ENCODE measurements at places on chromosomes 5 and 9.

- peak; percentile 85 for DNase-seq
Observed at GRCh38 chr9:130461218-130461630, 16.5 kb downstream of the ASS1 start.

GRCh38 chr5:67166460-67167285 is 29.9 kb downstream of the CD180 start:
- peak; percentile 78 for DNase-seq

- no peak for DNase-seq
Observed at GRCh38 chr5:157748760-157749461, 5.4 kb downstream of the LSM11 start.

DNA sequence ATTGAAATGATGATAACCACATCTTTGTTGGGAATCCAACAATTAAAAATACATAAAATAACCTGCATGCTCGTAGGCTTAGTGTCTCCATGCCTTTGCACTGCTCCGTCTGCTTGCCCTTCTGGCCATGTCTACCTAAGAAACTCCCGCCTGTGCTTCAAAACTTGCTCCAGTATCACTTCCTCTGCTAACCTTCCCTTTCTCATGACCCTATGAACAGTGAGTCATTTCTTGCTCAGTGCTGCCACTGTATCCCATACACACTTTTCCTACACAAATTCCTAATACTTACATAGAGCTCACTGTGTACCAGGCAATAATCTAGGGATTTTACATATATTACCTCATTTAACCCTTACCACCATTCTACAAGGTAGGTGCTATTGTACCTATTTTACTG is 33.5 kb downstream of the TMEM245 start:
- no peak for DNase-seq

DNA sequence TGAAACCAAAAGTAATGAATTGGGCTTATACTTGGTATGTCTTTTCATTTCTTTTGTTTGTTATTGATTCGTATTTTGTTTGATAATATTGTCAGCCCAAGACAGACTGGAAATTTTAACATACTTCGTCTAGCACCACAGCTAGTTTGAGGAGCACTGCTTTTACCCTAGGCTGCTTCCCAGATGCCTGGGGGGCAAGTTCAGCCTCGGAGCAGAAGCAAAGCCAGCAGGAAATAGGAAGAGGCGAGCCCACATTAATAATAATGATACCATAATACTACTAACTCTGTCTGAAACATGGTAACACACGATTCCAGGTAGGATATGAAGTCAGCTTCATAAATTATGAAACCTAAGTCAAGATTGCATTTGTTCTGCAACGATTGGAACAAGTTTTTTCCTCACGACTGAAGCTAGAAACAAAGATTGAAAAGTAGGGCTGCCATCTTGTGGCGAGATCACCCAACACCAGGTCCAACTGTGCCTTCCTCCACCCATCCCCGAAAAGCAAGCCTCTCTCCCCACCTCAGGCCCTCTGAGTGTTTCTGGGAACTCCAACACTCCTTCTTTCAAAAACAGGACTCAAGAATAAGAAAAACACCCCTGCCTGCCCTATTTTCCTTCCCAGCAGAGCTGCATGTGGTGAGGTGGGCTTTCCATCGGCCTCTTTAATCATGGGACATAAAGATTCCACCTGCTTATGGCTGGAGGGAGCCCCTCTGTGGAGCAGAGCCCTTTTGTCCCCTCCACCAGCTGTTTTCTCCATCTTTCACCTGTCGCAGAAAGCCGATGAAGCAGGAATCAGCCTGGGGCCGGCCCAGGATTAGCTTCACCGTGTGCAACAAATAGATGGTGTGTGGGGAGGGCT is 236.4 kb downstream of the CAAP1 start:
- DNase-seq, result no peak

DNA sequence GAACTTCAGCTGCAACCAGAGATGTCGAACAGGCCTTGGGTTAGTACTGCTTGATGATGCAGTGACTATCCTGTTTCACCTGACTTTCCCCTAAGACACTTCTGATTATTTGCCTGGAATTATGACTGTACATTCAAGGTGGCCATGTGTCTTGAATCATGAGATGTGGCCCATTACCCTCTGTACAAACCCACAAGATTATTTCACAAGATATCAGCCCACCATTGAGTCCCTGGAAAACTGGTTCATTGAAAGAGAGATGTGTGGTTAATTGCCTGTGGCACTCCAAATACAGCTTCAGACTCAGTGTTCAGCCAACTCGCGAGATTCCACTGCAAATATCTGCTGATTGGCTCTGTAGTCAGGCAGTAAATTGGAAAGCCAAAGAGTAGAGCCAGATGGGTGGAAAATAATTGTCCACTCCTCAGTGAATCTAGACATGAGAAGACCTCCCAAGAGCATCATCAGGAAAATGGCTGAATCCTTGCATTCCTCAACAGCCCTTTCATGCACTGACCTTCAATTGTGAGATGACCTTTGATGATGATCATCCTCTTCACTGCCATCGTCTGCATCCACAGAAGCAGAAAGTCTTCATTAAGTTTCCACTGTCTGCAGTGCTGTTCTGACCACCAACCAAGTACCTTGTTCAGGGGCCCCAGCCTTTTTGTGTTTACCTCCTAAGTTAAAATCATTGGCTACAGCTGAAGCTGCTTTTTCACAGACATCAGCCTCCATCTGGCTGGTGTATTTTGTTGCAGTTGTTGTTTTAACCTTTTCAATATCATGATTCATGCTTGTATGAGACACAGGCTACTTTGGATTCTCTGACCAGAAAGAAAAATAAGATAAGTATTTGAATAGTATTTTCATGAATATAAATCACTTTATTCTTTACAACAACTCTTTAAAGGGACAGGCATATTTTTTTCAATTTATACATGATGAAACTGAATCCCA is 75.2 kb downstream of the ESM1 start:
- DNase-seq, result no peak

GRCh38 chr9:134286471-134287245 is 39.6 kb upstream of the RXRA start:
- DNase-seq, result no peak

DNA sequence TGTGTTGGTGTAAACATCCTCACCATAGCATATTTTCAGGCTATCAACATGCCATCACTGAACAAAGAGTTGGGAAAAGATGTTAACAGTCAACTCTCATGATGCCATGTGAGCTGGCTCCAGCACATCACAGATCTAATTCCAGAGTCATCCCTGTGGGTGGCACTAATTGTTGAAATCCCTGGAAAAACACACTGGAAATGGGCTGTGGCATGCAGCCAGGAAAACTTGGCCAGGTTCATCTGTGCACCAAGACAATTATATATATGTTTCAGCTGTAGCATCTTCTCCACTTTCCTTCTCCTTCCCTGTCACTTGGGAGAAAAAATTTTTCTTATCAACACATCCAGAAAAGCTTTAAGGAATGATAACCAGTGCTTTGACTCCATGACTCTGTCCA is 313.7 kb downstream of the TRIM32 start:
- no peak for DNase-seq

DNA sequence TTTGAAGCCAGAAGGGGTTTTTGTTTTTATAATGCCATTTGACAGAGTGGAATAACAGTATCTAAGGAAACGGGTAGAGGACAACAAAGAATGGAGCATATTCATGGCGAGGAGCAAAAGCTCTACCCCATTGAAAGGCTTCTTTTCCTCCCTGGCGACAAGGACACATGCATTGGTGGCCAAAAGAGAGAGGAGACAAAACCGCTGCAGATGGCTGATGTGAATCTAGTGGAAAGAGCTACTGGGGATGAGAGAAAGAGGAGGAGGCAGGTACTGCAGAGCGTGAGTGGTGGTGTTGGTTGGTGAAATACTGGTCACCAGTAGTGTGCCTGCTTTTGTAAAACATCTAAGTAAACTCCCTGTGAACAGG is 491 bp downstream of the APC start:
- no peak for DNase-seq

- DNase-seq, result no peak
Observed at GRCh38 chr9:123550012-123550411, 194.0 kb downstream of the CRB2 start.

- no peak for DNase-seq
Observed at GRCh38 chr9:4141296-4141695, 158.6 kb downstream of the GLIS3 start.

DNA sequence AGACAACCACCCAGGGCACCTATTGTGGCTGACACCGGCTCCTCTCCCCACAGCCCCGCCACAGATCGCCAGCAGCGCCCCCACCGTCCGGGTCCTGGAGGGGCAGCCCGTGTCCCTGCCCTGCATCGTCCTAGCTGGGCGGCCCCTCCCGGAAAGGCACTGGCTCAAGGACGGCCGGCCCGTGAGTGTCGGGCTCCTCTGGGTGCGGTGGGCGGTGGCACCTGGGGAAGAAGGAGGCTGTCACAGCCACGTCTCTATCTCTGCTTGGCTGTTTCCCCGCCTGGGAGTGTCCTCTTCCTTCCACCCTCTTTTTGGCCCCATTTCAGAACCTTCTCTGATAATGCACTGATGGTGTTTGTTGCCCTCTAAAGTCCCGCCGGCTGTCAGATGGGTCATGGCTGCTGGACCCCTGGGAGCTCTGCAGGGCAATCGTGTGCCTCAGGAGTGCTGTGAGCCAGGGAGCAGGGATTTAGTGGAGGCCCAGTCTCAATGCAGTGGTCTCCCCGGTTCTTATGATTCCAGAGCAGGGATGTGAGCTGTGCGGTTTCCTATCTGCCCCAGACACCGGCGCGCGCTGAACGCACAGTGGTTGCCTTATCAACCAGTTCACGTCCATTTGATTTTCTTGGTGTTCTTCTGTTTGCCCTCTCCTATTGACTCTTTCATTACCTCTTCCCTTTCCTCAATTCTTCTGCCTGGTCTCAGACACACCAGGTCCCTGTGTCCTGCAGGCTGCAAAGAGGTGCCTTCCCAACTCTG is 55.3 kb downstream of the HMCN2 start:
- no peak for DNase-seq

DNA sequence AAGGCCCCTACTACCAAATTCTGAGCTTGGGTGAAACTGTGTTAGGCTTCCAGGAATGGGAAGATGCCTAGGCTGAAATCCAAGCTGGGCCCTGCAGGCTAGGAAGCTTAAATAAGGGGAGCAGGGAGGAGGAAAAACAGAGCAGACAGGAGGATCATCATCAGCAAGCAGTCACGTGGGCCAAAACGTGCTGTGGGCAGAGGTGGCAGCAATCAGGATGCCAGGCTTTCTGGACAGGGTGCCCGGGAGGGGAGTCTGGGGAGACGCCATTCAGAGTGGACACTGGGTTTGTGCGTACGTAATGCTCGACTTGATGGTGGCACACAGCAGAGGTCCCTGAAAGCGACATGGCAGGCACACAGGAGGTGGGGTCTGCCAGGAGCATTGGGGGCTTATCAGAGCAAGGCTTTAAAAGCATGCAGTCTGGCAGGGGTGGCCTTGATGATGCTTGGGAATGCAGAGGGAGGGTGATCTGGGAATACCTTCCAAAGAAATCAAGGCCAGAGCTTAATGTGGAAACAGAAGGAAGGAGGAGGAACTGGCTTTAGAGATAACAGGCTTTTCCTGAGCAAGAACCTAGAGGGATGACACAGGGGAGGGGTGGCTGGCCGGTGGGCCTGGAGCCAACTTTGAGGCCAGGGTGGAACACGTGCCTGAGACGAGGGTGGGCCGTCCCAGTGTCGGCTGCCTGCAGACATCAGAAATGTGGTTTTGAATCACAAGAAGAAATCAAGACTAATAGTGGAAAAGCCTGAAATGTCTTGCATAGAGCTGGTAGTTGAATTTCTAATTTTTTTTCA is 212.5 kb downstream of the GADD45G start:
- no peak for DNase-seq

GRCh38 chr9:115291841-115292240 is 173.9 kb upstream of the TNC start:
- no peak for DNase-seq

DNA sequence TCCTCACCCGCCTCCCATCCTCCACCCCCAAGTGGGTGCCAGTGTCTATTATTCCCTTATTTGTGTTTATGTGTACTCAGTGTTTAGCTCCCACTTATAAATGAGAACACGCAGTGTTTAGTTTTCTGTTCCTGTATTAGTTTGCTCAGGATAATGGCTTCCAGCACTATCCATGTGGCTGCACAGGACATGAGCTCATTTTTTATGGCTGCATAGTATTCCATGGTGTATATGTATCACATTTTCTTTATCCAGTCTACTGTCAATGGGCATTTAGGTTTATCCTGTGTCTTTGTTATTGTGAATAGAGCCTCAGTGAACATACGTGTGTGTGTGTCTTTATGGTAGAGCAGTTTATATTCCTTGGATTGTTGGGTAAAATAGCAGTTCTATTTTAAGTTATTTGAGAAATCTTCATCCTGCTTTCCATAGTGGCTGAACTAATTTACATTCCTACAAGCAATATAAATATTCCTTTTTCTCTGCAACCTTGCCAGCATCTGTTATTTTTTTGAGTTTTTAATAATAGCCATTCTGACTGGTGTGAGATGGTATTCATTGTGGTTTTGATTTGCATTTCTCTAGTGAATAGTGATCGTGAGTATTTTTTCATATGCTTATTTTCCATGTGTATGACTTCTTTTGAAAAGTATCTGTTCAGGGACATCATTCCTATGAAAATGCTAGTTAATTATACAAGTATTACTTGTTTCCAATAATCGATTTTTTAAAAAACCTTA is 164.0 kb upstream of the CCDC152 start:
- DNase-seq, result no peak

DNA sequence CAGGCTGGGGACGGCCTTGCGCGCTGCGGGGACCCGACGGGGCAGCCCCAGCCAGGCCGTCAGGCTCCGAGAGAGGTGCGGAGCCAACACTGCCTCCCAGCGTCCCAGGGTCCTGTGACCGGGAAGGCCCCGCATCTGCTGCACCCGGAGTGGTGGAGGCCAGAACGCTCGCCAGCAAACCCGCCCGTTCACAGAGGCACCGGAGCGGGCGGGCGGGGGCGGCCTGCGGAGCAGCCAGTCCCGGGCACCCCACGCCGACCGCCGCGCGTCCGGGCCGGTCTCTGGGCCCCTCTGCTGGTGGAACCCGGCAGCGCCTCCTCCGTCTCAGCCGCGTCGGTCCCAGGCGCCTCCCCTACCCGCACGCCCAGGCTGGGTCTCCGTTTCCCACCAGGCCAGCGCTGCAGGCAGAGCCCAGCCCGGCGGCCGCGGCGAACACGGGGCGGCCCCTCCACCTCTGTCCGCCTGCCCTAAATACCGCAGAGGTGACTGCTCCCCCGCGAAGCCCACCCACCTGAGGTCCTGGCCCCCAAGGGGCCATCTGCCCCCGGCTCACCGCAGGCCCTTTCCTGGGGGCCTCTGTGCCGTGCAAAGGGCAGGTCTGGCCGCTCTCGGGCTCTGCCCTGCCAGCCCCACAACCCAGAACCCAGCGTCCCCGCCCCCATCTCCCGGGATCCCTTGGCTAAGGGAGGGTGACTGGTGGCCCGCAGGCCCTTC is 15.9 kb downstream of the EXD3 start:
- DNase-seq, result peak; percentile 83

- DNase-seq, result no peak
Observed at GRCh38 chr5:9376363-9377117, 169.3 kb downstream of the SEMA5A start.

- no peak for DNase-seq
Observed at GRCh38 chr9:3348169-3348568, 177.6 kb downstream of the RFX3 start.
